ENCODE measurements at places on chromosomes 16 and 17.

DNA sequence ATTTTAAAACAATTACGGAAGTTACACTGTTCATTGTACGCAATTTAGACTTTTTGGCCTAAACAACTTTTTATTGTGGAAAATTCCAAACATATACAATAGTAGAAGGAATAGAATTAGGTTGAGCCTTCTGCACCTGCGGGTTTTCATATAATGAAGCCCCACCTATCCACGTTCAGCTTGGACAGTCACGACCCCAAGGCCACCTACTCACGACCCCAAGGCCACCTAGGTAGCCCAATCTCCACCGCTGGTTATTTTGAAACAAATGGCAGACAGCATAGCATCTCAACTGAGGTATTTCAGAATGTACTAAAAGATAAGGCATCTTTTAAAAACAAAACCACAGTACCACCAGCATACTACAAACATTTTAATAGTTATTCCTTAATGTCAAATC, 631 bp downstream of the NLRC5 start:
- no peak for DNase-seq

DNA sequence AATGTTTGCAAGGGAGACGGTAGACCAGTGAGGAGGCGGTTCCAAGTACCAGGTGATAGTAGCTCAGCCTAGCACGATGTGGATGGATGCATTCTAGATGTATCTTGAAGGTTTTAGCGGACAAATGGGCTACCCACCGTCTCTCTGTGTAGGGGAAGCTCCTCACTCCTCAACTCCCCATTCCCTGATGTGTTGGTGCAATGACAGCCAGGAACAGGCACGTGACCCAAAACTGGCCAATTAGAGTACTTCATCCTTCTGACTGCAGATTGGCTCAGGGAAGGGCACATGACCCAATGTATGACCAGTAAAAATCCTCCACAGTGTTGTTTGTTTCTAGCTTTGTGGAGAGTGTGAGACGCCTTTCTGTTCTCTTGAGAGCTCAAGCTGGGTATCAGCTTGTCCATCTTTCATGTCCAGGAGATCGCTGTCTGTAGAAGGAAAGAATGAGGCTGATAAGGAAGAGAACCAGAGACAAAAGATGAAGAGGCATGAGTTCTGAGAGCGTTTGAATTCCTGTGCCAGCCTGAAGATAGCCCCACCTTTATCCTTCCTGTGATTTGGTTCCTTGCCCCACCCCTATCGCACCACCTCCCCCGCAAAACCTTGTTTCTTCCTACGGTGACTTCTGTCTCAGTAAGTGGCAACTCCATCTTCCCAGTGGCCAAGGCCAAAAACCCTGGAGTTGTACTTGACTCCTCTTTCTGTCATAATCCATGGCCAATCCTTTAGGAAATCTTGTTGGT, 2.3 kb upstream of the BORCS6 start:
- DNase-seq: peak; percentile 82

DNA sequence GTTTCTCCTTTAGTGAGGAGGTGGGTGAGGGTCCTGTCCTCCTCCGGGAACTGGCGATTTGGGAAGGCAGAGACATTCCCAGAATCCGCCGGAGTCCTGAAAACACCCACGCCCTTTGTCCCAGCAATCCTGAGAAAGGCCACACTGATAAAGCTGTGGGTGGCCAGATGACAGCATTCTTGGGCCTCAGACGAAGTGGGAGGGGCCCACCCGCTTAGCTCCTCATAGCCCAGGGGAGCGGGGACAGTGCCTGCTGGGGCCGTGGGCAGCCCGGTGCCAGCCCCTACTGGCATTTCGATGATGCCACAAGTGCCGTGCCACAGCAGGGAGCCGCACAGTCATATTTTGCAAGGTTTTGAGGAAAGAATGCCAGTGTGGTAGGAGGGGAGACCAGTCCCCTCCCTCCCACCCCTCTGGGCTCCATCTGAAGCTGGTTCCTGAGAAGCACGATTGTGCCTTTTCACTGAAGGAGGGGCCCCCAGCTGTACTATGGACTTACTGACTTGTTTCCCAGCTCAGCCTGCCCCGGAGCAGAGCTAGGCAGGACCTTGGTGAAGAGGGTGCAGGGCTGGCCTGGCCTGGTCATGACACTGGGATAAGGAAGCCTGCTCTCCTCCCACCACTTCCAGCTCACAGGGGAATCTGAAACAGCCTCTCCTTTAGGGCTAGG, 20.9 kb upstream of the MPRIP start:
- DNase-seq: no peak

DNA sequence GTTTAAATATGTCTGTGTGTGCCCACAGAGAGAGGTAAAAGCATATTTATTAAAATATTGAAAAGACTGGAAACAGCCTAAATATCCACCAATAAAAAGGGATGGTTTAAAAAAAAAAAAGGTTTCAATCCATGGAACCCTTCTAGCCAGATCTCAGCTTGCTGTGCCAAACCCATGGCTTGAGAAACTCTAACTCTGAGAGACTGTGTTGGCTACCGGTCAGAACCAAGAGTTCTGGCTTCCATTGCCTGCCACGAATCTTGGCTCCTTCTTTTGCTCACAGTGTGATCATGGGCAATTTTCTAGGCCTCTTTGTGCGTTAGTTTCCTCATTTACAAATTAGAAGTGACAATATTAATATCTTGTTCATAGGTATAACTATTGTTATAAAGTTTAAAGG, 201.3 kb upstream of the IRX3 start:
- no peak for DNase-seq

DNA sequence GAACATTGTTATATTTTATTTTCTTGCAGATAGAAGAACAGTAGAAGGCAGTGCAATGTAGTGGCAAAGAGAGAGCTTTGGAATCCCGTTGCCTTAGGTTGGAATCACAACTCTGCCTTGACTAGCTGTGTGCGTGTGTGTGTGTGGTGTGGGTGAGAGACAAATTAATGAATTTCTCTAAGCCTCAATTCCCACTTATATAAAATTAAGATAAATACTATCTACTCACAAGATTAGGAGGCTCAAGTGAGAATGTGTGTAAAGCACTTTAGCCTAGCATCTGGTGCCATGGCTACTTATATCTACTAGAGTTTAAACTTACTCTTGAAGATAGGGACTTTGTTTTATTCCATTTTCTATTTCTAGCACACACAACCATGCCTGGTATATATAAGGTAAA, 12.8 kb downstream of the CPD start:
- DNase-seq: no peak

GRCh38 chr17:60601447-60602384, 1.7 kb downstream of the PPM1D start:
- peak; percentile 68 for DNase-seq
